Daoy (cell line): ENCODE measurements at places on chromosomes 12 and 14. TPM values are rescaled to one million over a fixed set of nuclear protein-coding genes. Genes with fewer than 3 reads are reported as not detected.

Gene OR4K13
- total RNA-seq: not detected in 2 replicates

Gene HOXC6
- 2.0 and 2.8 TPM in 2 replicates for total RNA-seq

DNA sequence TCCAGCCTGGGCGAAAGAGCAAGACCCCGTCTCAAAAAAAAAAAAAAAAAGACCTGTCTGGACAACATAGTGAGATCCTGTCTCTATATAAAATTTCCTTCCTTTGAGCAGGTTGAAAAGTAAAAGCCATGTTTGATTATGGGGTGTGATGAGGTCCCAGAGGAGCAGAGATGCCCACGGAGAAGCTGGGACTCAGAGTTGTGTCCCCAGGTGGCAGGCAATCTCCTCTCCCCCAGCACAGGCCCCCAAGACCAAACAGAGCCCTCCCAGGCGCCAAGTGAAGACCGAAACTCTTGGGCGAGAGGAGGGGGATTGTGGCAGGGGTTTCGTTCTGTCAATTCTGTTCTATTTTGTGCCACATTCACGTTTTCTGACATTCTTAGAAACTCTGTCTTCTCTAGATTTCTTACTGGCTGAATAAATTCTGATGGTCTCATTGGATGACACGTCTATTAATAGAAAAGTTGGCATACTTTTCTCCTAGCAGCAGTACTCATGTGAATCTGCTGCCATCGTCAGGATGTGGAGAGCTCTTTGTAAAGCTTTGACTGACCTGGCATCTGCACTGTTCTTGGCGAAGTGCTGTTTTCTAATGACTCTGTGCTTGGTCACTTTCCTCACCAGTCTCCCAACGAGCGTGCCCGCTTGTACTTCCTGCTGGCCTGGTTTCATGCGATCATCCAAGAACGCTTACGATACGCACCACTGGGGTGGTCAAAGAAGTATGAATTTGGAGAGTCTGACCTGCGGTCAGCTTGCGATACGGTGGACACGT, 43.4 kb downstream of the HSP90AA1 start:
- DNase-seq: no peak

DNA sequence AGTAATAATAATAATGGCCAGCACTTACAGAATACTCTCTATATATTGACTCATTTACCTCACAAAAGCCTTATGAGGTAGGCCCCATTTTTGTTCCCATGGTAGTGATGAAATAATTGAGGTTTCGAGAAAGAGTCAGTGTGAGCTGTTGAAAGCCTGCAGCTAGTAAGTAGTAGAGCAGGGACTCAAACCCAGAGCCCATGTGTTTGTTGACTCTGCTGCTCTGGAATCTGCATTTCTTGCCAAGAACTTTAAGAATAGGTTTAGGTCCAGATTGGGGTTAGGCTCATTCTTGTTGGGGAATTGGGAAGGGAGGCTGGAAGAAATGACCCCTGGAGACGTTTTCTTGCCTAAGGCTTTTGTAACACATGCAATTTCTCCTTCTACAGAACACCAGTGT, 27.9 kb downstream of the DYRK4 start:
- no peak for DNase-seq

DNA sequence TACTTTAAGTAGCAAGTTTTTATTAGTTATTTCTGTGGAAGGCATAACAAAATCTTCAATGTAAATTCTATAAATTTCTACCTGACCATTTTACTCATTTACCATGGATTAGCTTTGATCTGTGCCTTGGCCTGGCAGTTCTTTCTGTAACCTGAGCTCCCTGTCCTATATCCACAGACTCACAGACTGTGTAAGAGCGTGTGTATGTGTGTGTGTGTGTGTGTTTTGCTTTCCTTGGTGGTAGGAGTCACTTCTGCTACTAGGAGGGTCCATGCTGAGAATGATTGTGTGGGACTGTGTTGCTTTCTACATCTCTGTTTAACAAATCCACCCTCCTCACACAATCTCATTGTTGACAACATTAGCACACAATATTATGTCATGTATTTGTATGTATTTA, 221.2 kb upstream of the PELI2 start:
- no peak for DNase-seq

- DNase-seq: peak; percentile 44
Observed at GRCh38 chr12:2580821-2581220, 213.9 kb upstream of the FKBP4 start.

- no peak for DNase-seq
Observed at GRCh38 chr14:89228921-89229639, 188.0 kb downstream of the FOXN3 start.

DNA sequence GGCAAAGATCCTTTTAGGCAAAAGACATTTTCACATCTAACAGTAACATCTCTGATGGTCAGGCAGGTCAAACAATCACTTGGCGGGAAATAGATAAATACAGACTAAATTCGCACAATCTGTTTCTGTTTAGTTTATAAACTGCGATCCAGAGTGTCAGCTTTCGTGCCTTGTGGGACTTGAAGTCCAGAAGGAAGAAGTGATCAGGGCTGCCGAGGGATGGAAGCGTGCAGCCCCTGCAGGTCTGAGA, 245 bp upstream of the BRMS1L start:
- no peak for DNase-seq
